IPS DF 6.9 (cell line): ENCODE measurements at places on chromosomes 16 and 17.

DNA sequence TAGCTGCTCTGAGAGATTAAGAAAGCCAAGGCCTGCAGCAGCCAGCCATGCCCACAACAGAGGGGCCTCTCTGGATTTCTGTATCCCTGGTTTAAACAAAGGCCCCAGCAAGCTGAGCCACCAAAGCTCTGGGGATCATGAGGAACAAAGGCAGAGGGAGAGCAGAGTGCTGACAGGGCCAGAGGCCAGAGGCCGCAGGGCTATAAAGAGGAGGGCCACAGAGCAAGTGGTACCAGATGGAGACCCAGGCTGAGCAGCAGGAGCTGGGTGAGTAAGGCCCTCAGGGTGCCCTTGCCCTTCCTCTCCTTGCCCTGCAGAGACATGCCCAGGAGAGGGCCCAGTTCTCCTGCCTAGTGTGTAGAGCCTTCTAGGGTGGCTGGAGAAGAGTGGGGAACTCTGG, at the start of gene CRYBA1:
TSS of gene CRYBA1 (plus strand) at position 232 of the 400 bp plus-strand sequence. CDS start at position 237, 5 bp downstream.
- no peak for DNase-seq

GRCh38 chr16:69833357-69834282, 71.5 kb downstream of the WWP2 start:
- DNase-seq, result no peak

- no peak for DNase-seq
Observed at GRCh38 chr17:75047398-75048098, 523 bp downstream of the KCTD2 start.

DNA sequence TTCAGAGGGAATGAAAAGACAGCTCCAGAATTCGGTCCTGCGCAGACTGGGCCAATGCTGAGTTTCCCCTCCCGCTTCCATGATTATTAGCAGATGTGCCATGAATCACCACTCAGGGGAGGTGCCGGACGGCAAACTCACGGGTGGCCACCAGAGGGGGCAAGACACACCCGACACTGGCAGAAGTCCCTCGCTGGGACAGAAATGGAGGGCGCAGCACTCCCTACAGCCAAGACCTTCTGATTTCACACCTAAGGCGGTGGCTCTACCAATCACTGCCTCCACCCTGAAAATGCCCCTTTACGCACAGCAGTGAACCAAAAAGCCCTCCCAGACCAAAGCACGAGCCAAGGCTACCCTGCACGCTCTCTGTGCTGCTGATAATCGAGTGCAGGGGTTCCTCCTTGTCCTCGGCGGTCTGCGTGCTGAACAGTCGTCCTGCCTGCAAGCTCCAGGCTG, 26.8 kb downstream of the TRAP1 start:
- peak; percentile 50 for DNase-seq

DNA sequence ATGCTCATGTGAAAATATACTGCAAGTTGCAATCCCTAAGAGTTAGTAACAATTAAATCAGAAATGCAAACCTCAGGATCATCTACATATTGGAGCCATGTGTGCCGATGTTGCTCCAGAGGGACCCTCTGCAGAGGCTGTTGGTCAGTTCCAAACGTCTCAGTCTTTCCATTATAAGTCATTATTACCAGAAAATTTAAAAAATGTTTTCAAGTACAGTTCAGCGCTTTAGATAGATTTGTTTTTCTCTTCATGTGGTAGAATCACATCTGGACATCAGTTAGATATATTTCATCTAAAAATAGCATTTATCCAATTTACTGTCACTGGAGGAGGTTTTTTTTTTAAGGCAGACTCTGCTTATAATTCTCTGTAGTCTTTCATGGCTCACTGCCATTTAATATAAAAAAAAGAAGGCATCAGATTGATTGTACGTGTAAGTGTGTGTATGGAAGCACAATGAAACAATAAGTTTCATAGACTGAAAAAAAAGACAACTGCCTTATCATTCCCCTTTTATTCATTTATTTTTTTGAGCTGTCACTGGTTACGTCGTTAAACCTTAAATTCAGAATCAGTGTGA, 46.1 kb upstream of the MARCHF10 start:
- DNase-seq, result no peak

GRCh38 chr16:21088646-21089538, 61.8 kb downstream of the DNAH3 start:
- DNase-seq, result no peak
